Stimulated activated CD4-positive, alpha-beta T cell treated with anti-CD3 and anti-CD28 coated beads, Interleukin-1b, Interleukin-23, amount 100 ng/mL, for 1 hour (primary cell): ENCODE measurements at places on chromosomes 1 and 21.

GRCh38 chr1:154784924-154785531 lies 85.1 kb downstream of the KCNN3 start:
- no peak for DNase-seq

GRCh38 chr1:99137554-99138206 lies 126.6 kb upstream of the PLPPR4 start:
- no peak for DNase-seq

GRCh38 chr1:39657923-39658485 lies 13.9 kb downstream of the NT5C1A start:
- DNase-seq, result peak; percentile 29

DNA sequence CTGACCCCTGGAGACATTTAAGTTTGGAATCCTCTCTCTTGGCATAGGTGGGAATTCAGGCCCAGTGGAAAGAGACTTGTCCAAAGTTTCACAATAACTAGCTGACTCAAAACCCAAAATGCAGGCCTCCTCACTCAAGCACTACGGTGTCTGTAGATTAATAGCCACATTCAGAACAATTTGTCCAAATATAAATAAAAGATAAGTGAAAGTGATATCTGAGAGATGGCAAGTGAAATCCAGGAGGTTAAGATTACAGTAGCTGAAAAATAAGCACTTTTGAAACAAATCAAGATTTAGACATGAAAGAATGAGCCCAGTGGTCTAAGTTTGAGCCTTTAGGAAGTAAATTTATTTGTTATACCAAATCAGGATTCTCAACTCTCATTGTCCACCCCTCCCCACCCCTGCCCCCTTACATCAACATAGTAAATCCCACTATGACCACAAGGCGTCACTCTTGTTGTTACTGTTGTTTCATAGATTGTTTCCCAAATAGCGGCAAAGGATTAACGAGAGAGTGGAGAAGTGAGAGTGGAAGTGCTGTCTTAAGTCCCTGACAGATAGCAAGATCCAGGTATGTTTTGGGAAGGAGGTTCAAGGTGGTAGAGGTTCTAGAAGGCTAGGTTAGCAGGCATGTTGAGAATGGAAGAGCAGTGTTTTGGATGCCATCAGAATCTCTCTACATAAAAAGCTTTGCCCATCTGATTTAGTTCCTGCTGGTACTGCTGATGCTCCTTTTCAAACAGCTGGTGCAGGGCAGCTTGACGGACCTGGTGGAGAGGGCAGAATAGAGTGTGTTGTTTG lies 7.1 kb upstream of the TPM3 start:
- DNase-seq, result no peak

DNA sequence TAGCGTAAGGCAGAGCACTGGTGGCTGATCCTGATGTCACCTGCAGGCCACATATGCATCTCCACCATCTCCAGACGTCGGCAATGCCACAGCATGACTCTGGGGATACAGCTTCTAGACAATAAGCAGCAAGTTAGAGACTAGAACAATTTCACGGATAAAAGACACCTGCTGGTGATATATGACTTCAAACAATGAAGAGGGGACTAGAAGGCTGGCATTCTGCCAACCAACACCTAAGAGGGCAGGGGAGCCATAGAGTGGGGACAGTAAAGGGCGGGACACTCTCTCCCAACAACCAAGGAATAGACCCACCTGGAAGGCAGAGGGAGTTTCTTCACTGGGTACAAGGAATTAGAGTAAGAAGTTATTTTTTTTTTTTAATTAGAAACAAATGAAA lies 126.7 kb downstream of the SIM2 start:
- no peak for DNase-seq

GRCh38 chr1:43557744-43558245 lies 27.1 kb downstream of the PTPRF start:
- no peak for DNase-seq

GRCh38 chr1:145936247-145936646 lies 9.0 kb upstream of the RBM8A start:
- DNase-seq, result no peak

DNA sequence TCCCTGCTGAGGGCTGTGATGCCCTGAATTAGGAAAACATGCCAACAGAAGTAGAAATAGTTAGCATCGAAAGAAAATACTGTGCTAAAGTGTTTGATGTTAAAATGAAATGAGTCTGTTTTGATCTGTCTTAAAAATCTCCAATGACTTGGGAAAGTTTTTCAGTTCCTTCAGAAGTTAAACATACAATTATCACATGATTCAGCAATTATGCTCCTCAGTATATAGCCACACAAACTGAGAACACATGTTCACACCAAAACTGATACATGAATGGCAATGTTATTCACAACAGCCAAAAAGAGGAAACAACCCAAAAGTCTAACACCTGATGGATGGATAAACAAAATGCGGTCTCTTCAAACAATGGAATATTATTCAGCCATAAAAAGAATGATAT lies 130.6 kb downstream of the PTPN14 start:
- DNase-seq, result no peak

DNA sequence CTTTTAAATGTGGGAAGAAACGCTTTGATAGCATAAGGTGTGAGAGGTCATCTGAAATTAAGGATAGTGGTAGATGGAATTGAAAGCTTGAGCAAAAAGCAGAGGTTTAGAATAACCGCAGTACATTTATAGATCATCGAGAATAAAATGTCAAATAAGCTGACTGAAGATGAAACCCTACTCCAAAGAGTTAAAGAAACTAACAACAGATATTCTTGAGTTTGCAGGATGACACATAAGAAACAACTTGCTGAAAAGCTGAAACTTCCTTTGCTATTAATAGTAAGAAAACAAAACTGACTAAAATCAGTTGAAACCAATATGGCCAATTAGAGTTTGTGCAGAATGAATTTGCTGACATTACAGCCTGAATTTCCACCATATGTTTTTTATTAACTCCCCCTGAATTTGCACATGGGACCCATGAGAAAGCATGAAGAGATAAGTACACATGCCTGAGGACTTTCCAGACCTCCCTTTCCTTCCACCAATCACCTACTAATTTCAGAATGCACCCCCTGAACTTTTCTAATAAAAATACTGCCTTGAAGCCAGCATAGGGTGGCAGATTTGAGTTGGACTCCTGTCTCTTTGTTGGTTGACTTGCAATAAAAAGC lies 1.7 kb upstream of the C1orf185 start:
- DNase-seq, result no peak

DNA sequence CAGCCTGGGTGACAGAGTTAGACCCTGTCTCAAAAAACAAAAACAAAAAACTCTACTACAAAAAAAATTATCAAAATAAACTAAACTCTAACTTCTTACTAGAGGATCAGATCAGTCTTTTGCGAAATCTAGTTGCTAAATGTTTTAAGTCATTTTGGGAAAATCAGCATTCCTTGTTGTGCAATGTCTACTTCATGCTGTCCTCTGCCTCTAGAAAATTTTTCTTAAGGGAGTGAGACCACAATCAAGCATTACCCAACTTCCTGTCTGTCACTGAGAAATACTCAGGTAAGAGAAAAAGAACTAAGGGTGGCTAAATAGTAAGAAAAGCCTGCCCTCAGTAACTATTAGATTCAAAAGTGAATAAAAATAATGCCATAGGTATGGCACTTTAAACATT lies 67.2 kb upstream of the FOXD3 start:
- DNase-seq, result no peak

DNA sequence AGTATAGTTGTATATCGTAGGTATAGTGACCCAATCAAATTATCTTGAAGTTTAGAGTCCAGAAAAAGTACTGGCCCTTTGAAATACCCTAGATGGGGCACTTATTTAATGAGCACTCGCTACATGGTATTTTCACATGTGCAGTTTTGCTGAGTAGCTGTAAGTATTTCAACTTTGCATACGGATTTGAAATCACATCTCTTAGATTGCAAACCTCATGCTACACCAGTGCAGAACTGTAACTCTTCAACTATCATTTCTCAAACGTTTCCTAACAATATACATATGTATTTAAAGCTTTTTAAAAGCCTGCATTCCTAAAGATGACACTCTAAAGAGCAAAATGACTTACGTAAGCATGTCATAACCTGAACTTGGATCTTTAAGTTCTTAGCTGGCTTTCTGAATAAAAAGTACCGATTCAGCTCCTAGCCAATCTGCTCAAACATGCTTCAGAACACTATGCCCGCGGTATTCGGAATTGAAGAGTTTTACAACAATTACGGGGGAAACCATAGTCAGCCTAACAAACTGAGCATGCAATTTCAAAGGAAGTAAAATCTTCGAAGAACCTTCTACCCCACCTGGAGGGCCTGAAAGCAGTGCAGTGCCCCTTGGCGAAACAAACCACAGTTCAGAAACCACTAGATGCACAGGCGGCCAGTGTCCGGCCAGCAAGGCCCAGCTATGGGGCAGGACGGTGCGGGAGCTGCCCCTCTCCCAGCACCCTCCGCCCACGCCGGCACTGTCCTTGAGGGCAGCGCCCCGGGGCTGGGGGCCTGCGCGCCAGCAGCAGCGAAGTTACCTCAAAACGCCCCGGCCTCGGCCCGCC lies 863 bp downstream of the FH start:
- DNase-seq, result no peak

- no peak for DNase-seq
These were observed 11.4 kb upstream of the RGS16 start for GRCh38 chr1:182615468-182616129.

- no peak for DNase-seq
These were observed 24.0 kb upstream of the ADARB1 start for GRCh38 chr21:45050345-45050796.

GRCh38 chr1:204782118-204782700 lies 88.5 kb upstream of the NFASC start:
- DNase-seq, result no peak

- no peak for DNase-seq
These were observed 236.2 kb upstream of the NRIP1 start for GRCh38 chr21:15301014-15301413.

- no peak for DNase-seq
These were observed 40.7 kb upstream of the EYA3 start for GRCh38 chr1:28129150-28129549.

DNA sequence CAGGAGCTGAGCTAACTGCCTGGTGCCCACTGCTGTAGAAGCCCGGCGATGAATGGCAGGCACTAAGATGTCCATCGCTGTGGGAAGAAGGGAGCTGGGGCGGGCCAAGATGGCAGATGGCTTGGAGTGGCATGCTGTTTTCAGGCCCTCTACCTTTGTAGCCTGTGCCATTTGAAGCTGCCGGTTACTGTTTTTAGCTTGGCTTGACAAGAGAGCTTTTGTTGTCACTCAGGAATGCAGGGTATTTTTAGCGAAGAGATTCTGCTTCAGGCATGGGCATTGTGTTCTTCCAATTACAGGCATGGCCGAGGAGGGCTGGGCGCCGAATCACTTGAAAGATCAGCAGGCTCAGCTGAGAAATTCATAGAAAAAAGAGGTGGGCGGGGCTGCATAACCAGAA lies 348.7 kb downstream of the RPS6KC1 start:
- no peak for DNase-seq

DNA sequence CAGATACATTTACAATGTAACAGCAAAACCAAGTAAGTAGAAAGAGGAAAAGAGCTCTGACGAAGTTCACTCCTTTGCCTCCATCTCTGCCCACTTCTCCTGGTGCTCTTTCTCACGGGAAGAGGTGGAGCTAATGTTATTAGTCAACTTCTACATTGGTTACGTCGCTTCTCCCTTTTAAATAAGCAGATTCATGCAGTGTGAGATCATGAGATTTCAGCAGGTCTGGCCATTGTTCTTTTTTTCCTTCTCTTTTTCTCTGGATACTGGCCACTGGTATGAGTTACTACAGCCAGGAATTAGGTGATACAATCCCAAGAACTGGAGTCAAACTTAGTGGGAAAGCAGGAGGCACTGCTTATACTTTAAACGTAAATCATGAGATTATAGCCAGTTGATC lies 207.1 kb downstream of the AKT3 start:
- DNase-seq, result no peak

- no peak for DNase-seq
These were observed 35.2 kb downstream of the RGL1 start for GRCh38 chr1:183840140-183840539.

- no peak for DNase-seq
These were observed 3.3 kb upstream of the AGT start for GRCh38 chr1:230717251-230717650.

DNA sequence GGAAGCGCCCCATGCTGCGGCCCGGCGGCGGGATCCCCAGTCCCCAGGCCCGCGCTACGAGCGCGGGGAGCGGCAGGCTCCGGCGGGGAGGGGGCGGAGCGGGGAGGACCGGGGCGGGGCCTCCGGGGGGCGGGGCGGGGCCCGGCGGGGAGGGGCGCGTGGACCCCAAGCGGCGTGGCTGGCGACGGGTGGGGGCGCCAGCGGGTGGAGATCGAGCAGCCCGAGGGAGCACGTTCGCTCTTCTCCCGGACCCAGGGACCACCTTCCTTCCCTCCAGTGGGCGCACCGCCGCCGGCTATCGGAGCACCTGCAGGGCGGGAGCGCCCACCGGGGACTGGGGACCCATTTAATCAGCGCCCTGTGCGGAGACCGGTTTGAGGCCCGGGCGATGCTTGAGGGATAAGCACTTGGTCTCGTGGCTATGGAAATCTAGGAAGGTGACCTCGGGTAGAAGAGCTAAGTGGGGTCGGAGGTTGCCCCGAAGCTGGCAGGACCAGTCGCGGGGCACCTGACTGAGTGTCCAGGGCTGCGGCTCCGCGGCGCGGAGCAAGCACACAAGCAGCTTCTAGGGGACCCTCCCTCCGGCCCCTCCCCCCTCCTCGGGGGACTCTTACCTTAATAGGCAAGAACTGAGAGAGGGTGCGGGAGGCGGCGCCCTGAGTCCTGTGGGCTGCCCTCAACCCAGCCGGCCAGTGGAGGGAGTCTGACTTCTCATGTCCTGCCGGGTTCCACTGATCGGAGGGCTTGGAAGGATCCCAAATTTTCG lies at the start of gene TSPAN2:
TSPAN2 (minus strand) TSS at position 84 of the 766 bp plus-strand sequence; CDS start at position 13, 71 bp downstream.
- peak; percentile 18 for DNase-seq

DNA sequence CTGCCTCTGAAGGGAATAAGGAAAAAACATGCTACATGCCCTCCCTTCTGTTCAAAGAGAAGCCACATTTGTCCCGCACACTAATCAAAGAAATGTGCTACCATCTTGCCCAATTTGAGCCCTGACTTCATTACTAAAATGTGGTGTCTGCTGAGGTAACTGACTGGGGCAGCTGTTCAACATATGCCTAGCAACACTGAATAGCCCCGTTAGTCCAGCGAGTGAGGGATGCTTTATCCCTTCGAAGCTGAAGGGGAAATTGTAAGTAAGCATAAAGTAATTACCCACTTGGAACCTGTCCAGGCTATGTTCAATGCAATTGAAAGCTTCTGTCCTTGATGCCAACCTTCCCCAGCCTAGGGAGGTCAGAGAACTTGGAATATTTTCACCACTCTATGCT lies 310.6 kb downstream of the SEC16B start:
- DNase-seq, result no peak

DNA sequence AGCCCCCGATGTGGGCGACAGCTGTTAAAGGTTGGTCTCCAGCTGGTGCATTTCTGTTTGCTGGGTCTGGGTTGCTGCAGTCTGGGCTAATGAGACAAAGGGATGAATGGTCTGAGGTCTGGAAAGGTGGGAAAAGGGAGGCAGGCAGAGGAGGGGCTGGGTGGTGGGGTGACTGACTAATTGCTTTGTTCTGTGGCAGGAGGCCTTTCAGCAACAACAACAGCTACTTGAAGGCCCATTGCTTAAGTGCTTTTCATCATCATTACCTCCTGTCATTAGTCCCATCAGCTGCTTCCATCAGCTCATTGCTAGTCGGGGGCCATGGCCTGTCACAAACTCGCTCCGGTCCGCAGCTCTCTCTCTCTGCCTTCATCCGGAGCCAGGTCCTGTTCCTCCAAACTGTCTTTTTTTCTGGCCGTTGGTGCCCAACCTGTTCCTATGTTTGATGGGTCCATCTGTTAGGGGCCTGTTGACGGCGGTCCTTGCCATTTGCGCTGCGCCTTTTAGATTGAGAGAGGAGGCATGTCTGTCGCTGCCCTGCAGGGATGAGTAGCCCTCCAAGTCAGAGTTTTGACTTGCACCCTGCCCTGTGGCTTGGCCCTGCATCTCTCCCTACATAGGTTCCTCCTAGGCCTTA lies 105.6 kb upstream of the PLXNA2 start:
- DNase-seq, result no peak
